Glutamatergic neuron (in vitro differentiated cells): ENCODE measurements at places on chromosomes 2 and 18. TPM values are rescaled to one million over a fixed set of nuclear protein-coding genes. Genes with fewer than 3 reads are reported as not detected.
A peak's percentile ranks its signal among the peaks of the same experiment; 100 is the strongest.

DNA sequence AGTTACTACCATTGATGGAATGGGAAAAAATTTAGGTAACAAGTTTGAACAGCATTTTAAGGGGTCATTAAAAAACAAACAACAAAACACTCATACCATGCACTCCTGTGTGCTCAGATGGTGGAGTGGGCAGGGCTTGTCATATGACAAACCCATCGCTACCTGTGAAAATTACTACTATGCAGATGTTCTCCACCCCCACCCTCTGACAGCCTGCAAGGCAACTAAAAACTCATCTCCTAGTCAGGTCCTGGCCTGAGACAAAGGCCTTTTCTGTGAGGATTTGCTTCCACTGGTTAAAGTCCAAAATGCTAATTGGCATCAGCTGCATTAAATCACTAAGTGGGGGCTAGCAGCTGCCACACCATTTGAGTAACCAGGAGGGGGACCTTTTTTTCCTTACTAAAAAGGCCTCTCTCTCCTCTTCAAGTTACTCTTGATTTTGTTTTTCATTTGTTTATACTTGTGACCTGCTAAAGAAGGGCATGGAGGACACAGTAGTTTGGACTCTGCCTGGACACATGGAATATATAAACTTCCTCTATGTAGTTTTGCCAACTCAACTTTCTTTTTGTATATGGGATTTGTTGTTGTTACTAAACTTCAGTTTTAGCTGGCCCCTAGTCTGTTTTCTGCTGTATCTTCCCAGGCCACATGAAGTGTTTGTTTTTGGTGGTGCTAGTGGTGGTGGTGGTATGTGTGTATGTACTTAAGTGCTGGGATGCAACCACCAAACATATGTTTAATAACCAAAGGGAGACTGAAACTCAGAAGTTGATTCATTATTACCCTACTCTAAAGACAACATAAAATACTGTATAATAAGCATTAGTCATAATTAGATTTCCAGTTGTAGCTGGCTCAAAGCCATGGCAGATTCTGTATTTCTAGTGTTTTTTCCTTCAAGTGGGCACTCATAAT is 121.3 kb downstream of the MAP4K4 start:
- H3K4me3 ChIP-seq = peak overlapping the region; percentile 47
- peaks cover 76% of the 10 kb centered on the region for H3K4me1 ChIP-seq
- H3K27me3 ChIP-seq = peaks cover 12% of the 10 kb centered on the region
- peak overlapping the region; percentile 79 for H3K27ac ChIP-seq

GRCh38 chr2:206739271-206739670 is 21.1 kb upstream of the DYTN start:
- no peaks in the 10 kb centered on the region for H3K36me3 ChIP-seq
- DNase-seq = no peak
- no peak overlapping the region for H3K27ac ChIP-seq
- H3K4me3 ChIP-seq = no peak overlapping the region

- H3K36me3 ChIP-seq = no peaks in the 10 kb centered on the region
- no peak overlapping the region for H3K27ac ChIP-seq
- no peak overlapping the region for H3K4me3 ChIP-seq
- DNase-seq = no peak
- H3K4me1 ChIP-seq = no peaks in the 10 kb centered on the region
These were observed 636.2 kb upstream of the CHAC2 start for GRCh38 chr2:53131416-53131815.

- no peak overlapping the region for H3K4me3 ChIP-seq
- DNase-seq = no peak
- no peaks in the 10 kb centered on the region for H3K27me3 ChIP-seq
These were observed 558.2 kb downstream of the SUCLG1 start for GRCh38 chr2:83900862-83901261.

- DNase-seq = no peak
- no peaks in the 10 kb centered on the region for H3K27me3 ChIP-seq
- H3K36me3 ChIP-seq = no peaks in the 10 kb centered on the region
- H3K4me3 ChIP-seq = no peak overlapping the region
These were observed 58.1 kb downstream of the ASB1 start for GRCh38 chr2:238484522-238485452.

- no peak overlapping the region for H3K4me3 ChIP-seq
- H3K36me3 ChIP-seq = no peaks in the 10 kb centered on the region
- peak overlapping the region; percentile 45 for H3K27ac ChIP-seq
- no peak for DNase-seq
- peaks cover 21% of the 10 kb centered on the region for H3K4me1 ChIP-seq
- peaks cover 1% of the 10 kb centered on the region for H3K27me3 ChIP-seq
These were observed 261.1 kb upstream of the RASGRP3 start for GRCh38 chr2:33215299-33215698.

- no peaks in the 10 kb centered on the region for H3K27me3 ChIP-seq
- no peak overlapping the region for H3K27ac ChIP-seq
These were observed 54.4 kb downstream of the EPHA4 start for GRCh38 chr2:221517696-221518151.

The MSTN gene
- not detected for total RNA-seq

- no peak for DNase-seq
- no peak overlapping the region for H3K27ac ChIP-seq
- no peak overlapping the region for H3K4me3 ChIP-seq
- H3K4me1 ChIP-seq = no peaks in the 10 kb centered on the region
These were observed 445.8 kb upstream of the NXPH2 start for GRCh38 chr2:139225961-139226360.

The NEU2 gene
- total RNA-seq = not detected

The CEP68 gene
- total RNA-seq = 38.3 TPM

GRCh38 chr18:44732599-44732998 is 51.9 kb downstream of the SETBP1 start:
- peaks cover 65% of the 10 kb centered on the region for H3K4me1 ChIP-seq
- H3K4me3 ChIP-seq = no peak overlapping the region
- no peaks in the 10 kb centered on the region for H3K36me3 ChIP-seq
- no peak for DNase-seq

DNA sequence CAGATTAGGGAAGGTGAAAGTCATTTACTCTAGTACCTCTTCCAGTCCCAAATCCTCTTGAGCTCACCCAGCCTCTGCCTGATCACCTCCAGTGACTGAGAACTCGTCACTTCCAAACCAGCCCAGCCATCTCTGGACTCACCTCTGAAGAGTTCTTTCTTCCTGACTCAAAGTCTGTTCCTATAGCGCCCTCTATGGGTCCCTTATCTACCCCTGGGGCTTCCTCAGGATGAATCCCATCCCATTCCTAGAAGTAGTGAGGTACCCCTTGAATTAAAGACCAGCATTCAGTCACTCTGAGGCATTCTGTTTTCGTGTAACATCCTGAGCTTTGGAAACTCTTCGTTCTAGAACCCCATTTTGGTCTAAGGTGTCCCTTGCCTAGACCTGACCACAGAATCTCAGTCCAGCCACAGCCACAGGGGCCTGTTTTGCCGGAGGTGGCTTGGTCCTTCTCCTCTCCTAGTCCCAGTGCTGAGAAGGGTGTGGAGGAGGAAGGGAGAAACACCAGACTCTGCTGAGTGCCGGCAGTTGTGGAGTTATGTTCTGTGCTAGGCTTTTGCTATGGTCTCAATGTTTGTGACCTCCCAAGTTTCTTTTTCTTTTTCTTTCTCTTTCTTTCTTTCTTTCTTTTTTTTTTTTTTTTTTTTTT is 32.7 kb downstream of the SIX3 start:
- no peaks in the 10 kb centered on the region for H3K36me3 ChIP-seq
- H3K4me3 ChIP-seq = no peak overlapping the region
- H3K27ac ChIP-seq = no peak overlapping the region
- no peaks in the 10 kb centered on the region for H3K4me1 ChIP-seq
- H3K27me3 ChIP-seq = no peaks in the 10 kb centered on the region
- no peak for DNase-seq

The LRRC30 gene
- not detected for total RNA-seq

GRCh38 chr2:62197011-62197924 is 1.4 kb downstream of the B3GNT2 start:
- peak overlapping the region; percentile 86 for H3K4me3 ChIP-seq
- no peaks in the 10 kb centered on the region for H3K27me3 ChIP-seq
- peak; percentile 44 for DNase-seq
- peaks cover 2% of the 10 kb centered on the region for H3K4me1 ChIP-seq

The GLI2 gene
- total RNA-seq = 3.9 TPM

The PLCD4 gene
- 1.9 TPM for total RNA-seq

- no peak overlapping the region for H3K27ac ChIP-seq
- no peak for DNase-seq
- peaks cover 2% of the 10 kb centered on the region for H3K4me1 ChIP-seq
- no peak overlapping the region for H3K4me3 ChIP-seq
- no peaks in the 10 kb centered on the region for H3K36me3 ChIP-seq
These were observed 76.3 kb upstream of the DAPL1 start for GRCh38 chr2:158718851-158719250.

The AP1S3 gene
- total RNA-seq = 3.1 TPM

DNA sequence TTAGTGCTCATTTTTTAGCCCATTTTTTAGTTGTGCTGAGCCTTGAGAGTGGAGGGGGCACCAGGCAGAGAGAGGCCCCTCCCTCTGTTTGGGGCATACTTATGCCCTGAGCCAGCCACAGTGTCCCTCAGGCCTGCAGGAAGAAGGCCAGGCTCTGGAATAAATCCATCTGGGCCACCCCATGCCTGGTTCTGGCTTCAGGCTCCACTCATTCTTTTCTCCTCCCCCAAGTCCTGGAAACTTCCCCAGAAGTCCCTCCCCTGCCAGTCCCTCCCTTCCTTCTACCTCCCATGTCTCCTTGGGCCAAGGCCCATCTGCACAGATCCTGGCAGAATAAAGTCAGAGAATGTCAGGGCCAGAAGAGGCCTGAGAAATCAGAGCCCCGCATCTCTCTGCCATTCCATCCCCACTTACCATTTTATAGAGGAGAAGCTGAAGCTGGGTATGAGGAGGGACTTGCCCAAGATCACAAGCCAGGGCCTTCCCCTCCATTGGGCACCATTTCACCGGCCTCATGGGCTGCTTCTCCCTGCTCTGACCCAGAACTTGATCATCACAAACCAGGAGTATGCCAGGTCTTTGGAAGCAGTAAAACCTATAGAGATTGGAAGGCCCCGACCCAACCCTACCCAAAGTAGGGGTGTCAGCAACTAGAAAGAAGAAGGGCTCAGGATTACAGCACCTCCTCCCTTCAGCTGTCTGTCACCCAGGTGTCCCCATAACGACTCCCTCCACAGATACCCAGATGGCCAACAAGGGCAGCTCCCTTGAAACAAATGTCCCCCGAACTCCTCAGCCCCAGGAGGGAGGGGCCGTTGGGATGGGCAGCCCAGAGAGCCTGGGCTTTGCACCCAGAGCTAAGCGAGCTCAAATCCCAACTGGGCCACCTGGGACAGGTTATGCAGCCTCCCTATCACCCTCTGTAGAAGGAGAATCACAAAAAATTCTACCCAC is 108.4 kb downstream of the POLR1A start:
- H3K27ac ChIP-seq = no peak overlapping the region
- peaks cover 7% of the 10 kb centered on the region for H3K27me3 ChIP-seq
- peaks cover 5% of the 10 kb centered on the region for H3K4me1 ChIP-seq
- H3K4me3 ChIP-seq = no peak overlapping the region
- H3K36me3 ChIP-seq = peaks cover 8% of the 10 kb centered on the region
- no peak for DNase-seq

The CMPK2 gene
- total RNA-seq = 0.81 TPM
